ENCODE measurements at places on chromosomes 1 and 21. TPM values are rescaled to one million over a fixed set of nuclear protein-coding genes. Genes with fewer than 3 reads are reported as not detected.

MAEL gene
- not detected for total RNA-seq

ANGPTL7 gene
- not detected for total RNA-seq

JAM2 gene
- 1.4 TPM for total RNA-seq

NUDT4B gene
- total RNA-seq: 11.9 TPM

ELAPOR1 gene
- total RNA-seq: 0.26 TPM

ADAM30 gene
- total RNA-seq: not detected

C1orf87 gene
- total RNA-seq: not detected

NKAIN1 gene
- under 0.01 TPM for total RNA-seq

OR2L8 gene
- not detected for total RNA-seq

C1QTNF12 gene
- 0.25 TPM for total RNA-seq

PYCR2 gene
- total RNA-seq: 31.6 TPM

OR6K3 gene
- total RNA-seq: not detected

TMEM82 gene
- total RNA-seq: 0.13 TPM

DCST1 gene
- not detected for total RNA-seq

OR1C1 gene
- not detected for total RNA-seq

SPAG17 gene
- total RNA-seq: not detected

LCE1A gene
- total RNA-seq: not detected

DRAM2 gene
- 48.4 TPM for total RNA-seq

DNAJC6 gene
- total RNA-seq: 3.6 TPM

CD53 gene
- total RNA-seq: not detected

RHD gene
- 0.13 TPM for total RNA-seq

GSTM5 gene
- not detected for total RNA-seq

CDC7 gene
- 2.4 TPM for total RNA-seq

ZFP69B gene
- 0.77 TPM for total RNA-seq

CELA2A gene
- not detected for total RNA-seq

C1QC gene
- total RNA-seq: not detected

STYXL2 gene
- not detected for total RNA-seq

TSPEAR gene
- 0.13 TPM for total RNA-seq

NBPF19 gene
- total RNA-seq: 1.8 TPM

KCNJ9 gene
- total RNA-seq: not detected

ATP1A4 gene
- not detected for total RNA-seq
